ENCODE measurements at places on chromosomes 6 and 20.

GRCh38 chr20:59942245-59942644, 2.1 kb downstream of the FAM217B start:
- no peak for DNase-seq

- DNase-seq, result no peak
These were observed 11.6 kb upstream of the DSE start for GRCh38 chr6:116359131-116359530.

GRCh38 chr6:35698858-35699257, 10.1 kb upstream of the FKBP5 start:
- no peak for DNase-seq

DNA sequence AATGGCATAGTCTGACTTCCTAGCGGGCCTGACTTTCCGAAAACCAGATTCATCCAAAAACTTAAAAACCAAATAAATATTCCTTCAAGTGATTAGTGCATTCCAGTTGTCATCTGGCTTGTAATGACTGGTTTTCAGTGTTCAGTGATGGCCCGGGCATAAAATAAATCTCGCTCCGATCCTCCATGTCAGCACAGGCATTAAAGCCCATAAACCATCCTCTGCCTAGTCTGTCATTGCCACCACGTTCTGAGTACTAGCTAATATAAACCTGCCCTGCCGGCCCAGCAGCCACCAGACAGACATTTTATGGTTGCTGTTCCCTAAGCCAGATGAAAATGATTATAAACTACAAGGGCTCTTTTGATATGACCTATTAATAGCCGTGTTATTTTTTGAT, 232.3 kb upstream of the GMDS start:
- DNase-seq, result no peak

DNA sequence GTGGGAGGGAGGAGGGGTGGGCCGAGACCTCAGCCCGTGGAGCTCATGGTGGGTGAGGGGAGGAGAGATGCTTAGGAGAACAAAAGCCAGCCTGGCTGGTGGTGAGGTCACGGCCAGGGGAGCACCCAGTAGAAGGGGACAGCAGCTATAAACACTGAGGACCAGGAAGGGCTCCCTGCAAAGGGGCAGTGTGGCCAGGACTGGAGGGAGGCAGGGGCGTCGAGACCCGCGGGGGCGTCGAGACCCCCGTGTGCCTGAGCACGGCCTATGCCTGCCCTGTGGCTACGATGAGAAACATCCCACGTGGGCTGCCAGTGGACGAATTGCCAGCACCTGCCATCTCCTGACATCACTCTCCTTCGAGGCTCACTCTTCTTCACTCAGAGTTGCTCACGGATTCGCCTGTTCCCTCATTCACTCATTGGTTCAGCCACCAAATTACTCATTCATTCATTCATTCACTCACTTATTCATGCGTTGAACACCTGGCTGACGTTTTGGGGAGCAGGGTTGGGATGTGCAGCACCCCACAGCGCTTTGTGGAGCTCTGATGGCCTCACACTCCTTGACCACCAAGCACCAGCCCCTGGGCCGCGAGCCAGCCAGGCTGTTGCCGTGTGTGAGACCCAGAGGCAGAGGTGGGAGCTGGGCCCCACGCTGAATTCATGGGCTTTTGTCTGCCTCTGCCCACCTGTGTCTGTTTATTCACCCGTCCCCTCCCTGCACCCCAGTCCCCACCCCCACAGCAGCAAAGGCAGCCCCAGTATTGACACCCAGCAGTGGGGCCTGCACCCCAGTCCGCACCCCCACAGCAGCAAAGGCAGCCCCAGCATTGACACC, 61.2 kb upstream of the BHLHE23 start:
- no peak for DNase-seq

DNA sequence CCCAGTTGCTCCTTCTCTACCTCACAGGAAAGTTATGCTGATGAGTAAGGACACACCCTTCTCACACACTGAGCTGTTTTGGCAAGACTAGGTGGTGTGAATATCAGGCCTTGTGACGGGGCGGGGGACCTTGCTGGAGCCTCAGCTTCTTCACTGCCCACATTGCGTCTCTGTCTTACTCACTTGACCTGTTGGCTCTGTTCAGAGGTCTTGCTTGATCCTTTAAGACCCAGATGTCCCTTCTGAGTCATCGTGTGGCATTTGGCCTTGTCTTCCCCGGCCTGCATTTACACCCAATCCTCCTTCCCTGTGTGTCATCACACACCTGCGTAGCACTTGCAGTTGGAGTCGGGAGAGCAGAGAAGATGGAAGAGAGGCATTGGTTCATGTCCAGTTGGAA, 8.3 kb upstream of the PRND start:
- DNase-seq, result no peak

GRCh38 chr6:75424618-75425548, 68.7 kb downstream of the FILIP1 start:
- no peak for DNase-seq

DNA sequence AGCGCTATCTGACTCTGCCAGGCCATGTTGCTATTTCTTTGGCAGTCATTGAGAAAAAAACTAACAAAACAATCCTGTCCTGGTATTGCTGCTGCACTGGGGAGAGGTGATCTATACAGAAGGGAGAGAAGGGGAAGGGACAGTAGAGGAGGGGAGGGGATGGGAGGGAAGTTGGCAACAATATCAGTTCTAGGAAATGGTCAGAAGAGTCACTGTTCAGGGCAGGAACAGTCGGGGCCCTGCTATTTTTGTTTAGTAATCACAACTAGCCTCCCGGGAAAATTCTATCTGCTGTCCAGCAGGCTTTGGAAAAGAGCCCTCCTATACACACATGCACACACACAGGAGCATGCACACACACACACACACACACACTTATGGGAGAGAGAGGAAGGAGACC, 142.3 kb upstream of the CARMIL1 start:
- no peak for DNase-seq

DNA sequence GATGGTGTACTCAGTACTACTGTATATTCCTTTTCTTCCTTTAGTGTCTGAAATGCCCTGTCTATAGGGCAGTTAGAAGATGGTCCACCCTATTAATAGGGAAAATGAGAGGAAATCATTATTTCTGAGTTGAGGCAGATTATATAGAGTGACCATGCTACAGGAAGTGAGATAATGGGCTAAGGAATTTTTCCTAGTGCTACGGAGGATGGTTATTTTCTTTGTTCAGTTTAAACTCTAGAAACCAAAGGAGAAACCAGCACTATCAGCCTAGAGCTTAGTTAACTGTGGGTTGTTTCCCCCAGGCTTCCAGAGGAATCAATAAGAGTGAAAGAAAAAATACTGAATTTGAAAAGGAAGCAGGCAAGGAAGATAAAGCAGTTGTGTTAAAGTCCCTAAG, 474 bp downstream of the TSBP1 start:
- DNase-seq, result no peak

DNA sequence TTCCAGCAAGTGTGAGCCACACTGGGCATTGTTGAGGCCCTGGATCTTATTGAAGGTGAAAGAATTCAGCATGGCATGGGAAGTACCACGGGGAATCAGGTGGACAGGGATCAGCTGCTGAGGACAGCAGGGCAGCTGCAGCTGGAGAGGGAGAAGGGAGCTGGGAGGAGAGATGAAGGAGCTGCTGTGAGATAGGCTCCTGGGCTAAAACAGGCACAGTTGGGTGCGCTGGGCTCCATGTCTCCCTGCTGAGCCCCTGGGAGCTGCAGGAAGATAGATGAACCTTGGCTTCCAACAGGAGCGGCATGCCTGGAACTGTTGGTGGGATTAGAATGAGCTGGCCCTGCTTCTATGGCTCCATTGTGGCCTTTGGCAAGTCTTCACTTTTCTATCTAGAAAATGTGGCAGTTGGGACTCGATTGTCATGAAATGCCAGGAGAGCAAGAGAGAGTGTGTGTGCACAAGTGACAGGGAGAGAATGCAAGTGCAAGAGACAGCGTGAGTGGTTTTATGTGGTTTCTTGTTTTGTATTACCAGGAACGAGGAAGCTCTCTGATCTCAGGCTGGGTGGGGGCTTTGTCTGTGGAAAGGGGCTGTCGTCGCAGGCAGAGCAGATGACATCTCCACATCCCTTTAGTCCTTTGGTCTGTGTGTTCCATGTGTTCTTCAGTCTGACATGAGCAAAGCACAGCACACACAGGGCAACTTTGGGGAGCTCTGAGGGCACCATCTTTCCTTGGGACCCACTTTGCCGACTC, 20.4 kb downstream of the SNPH start:
- DNase-seq, result no peak

- DNase-seq, result no peak
These were observed 74.2 kb downstream of the COL21A1 start for GRCh38 chr6:56173228-56173627.

DNA sequence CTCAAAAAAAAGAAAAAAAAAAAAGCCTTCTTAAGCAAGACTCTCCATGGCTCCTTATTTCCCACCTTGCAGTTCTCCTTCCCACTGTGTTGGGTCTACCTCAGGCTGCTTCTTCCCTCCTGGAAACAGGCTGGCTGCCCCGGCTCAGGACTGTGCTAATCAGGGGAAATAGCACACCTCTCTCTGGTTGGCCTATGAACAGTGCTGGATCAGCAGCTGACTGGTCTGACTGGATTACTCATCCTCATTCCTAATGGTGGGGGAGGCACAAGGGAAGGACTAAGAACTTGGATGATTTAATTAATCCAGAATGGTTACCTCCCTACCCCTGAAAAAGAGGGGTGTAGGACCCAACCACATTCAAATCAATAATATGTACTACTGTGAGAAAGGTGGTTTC, 3.9 kb upstream of the SRSF3 start:
- peak; percentile 58 for DNase-seq

DNA sequence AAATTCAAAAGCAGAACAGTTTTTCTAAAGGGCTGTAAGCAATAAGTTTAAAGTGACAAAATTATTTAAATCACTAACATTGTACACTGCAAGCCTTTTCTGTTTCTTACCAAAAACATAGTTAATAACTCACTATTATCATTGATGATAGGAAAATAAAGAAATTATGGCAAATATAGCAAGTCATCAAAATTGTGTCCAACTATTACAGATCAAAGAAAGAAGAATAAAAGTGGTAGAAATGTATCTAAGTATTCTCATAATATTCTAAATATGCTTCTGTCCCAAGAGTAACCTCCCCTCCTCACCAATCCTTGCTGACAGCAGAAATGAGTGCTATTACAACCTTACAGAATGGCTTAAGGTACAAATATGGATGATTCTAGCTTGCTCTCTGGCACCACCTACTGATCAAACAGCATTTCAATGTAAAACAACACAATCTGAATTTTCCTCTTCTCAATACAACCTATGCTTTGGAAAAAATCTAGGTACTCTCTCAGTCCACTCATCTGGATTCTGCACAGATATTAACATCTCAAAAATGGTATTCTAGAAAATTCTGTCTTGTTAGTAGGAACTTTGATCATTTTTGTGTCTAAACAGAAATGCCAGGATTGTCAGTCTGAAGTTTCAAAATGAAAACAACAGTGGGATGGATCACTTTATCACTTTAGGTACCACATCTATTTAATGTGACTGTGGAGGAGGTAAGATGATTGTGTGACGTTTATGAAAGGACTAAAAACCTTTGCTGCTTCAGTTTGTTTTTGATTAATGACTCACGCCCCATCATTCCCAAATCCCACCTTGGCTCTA, 40.9 kb downstream of the ZFP64 start:
- no peak for DNase-seq

DNA sequence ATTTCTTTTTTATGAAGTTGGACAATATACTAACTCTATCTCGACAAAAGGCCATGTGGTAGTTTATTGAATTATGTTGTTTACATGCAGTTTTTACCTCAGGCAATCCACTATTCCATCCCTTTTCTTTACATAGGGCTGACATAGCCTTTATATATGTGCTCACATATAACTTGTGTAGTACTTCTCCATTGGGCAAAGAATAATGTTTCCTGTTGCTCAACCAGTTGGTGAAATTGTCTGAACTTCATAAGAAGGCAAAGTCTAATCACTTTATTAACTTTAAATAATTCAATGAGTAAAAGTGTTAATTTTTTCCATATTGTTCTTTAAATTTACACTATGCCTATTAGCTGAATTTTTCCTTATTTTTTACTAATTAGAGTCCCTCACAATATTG, 1272.1 kb downstream of the EPHA7 start:
- no peak for DNase-seq

- no peak for DNase-seq
These were observed 549.8 kb downstream of the PRKN start for GRCh38 chr6:162177746-162178145.

- no peak for DNase-seq
These were observed 14.2 kb upstream of the SHLD1 start for GRCh38 chr20:5735845-5736510.

- no peak for DNase-seq
These were observed 21.1 kb downstream of the HLA-DRB1 start for GRCh38 chr6:32568561-32568960.

- DNase-seq, result no peak
These were observed 668.1 kb downstream of the RFPL4B start for GRCh38 chr6:113015249-113015648.

DNA sequence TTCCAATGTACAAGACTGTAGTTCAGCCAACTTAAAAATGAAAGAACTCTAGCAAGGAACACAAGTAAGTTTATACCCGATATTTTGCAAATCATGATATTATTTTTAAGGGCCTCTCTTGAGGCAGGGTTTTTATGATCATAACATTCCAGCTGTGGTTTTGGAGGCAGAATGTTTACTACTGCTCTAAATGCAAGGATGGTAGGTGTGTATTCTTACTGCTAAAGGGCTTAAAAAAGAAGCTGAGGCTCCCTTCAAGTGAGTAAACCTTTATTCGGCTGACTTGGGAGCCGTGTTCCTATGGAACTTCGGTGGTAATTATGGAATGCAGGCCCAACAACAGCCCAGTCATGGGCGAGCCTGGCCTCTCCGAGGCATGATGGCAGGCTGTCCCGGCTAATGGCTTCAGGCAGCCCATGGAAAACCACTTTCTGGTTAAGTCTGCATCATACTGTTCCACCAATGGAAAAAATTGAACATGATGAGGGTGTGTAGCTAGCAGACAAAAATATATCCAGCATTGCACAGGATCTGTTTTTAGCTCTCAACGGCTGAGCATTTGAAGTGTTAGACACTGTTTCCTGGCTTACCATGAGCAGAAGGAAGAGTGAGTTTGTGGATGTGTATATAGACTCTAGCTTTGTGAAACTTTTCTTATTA, 111.5 kb downstream of the TIAM2 start:
- no peak for DNase-seq

DNA sequence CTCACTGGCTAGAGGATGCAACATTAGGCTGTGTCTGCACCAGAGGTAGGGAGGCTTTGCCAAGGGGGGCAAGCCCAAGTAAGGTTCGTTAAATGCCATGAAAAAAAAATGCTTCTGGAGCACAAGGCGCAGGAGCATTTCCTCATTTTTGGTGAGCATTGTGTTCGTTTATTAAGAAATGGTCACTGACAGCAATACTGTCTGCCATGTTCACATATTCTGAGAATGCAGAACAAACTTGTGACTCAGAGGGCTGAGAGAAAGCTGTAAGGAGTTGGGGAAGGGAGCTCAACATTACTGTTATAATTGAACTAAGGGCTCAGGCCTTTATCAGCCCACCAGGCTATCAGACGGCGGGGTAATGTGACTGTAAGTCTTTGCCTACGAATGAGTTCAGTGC, 465.4 kb upstream of the BTBD3 start:
- DNase-seq, result no peak

- no peak for DNase-seq
These were observed 7.3 kb downstream of the TFAP2D start for GRCh38 chr6:50720623-50721022.

Data from Caco-2 (cell line).